ENCODE measurements at places on chromosomes 2 and 18. TPM values are rescaled to one million over a fixed set of nuclear protein-coding genes. Genes with fewer than 3 reads are reported as not detected.

DNA sequence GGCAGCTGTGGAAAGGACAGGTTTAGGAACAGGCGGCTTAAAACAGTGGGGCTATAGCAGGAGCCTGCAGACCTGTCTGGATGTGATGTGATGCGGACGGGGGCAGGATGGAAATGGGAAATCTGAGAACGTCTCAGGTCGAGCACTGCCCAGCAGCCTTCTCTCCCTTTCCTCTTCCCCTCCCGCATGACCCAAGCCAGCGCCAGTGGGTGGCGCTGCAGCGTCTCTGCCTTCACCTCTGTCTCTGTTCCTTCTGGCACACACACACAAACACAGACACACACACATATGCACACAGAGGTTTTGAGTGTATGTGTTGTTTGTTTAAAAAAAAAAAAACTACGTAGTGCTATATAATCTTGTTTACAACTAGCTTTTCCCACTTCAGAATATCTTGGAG is 82.0 kb upstream of the SLC66A3 start:
- no peaks in the 10 kb centered on the region for H3K4me1 ChIP-seq
- no peak for DNase-seq
- H3K4me3 ChIP-seq: no peak overlapping the region
- H3K27ac ChIP-seq: no peak overlapping the region

Gene SPC25
- not detected for total RNA-seq

DNA sequence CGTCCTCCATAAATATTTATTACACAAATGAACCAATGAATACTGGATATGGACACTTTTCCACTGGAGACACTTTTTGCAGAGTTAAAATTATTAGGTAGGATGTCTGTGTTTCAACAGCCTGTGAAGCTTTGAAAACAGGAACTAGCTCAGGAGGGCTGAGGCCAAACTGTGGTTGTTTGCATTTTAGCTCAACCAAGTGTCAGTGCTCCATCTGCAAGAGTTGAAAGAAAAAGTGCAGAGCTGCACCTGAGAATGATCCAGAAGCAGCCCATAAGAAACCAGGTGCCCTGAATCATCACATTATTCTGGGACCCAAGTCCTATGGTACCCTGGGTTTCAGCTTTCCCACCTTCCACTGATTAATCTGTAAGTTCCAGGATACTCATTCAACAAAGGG is 180.4 kb downstream of the TRIB2 start:
- H3K4me1 ChIP-seq: no peaks in the 10 kb centered on the region
- no peak for DNase-seq
- no peak overlapping the region for H3K4me3 ChIP-seq

Gene CFAP65
- not detected for total RNA-seq

DNA sequence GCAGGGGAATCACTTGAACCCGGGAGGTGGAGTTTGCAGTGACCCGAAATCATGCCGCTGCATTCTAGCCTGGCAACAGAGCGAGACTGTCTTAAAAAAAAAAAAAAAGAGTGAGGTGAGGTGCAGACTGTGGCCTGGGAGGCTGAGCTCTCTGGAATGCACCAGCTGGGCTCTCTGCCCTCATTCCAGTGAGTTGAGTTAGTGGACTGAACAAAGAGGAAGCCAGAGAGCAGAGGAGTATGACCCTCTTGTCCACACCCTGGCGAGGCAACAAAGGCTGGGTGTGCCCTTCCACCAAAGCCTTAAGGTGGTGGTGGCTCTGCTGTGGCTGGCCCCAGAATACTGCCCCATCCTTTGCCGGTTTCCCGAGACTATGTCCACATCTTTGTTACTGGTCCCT is 71.3 kb upstream of the ACKR3 start:
- H3K36me3 ChIP-seq: no peaks in the 10 kb centered on the region
- H3K4me3 ChIP-seq: no peak overlapping the region
- H3K27ac ChIP-seq: no peak overlapping the region
- no peaks in the 10 kb centered on the region for H3K27me3 ChIP-seq

All from right atrium auricular region (tissue), 2 donors.